C1 segment of cervical spinal cord (tissue), 14 donors: ENCODE measurements at places on chromosomes 3 and 15.

DNA sequence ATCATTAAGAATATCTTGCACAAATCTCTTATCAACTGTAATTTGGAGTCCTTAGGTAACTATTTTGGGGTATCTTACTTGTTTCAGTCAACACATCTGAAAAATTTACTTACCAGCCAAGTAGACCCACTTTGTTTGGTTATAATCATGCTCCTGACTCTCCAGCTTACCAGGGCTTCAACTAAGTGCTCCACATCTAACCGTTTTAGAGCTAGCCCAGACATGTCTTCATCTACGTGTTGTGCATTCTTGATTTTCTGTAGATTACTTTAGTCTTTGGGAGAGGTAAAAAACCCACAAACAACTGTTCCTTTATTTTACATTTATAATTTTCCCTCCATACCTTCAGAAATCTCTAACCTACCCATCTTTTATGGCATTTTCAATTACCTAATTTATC, 17.2 kb downstream of the EAF2 start:
- DNase-seq: no peak

DNA sequence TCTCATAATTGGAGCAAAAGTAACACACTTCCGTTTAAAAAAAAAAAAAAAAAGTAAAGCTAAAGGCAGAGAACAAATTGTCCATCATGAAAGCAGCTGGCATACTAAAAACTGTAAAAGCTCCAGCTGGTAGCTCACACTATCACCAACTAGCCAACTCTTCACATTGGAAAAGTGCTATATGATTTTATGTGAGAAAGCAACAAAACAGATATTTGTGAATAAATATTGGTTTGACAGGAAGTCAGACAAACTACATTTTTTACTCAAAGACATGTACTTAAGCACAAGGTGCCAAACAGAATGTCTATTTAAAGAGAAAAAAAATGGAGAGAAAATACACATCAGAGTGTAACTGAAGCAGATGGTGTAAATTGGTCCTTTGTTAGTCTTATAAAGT, 231.2 kb upstream of the CADM2 start:
- no peak for DNase-seq

- DNase-seq: no peak
Measured at GRCh38 chr3:173748105-173748504, 350.6 kb downstream of the NLGN1 start.

GRCh38 chr3:16633948-16634347, 28.7 kb upstream of the DAZL start:
- DNase-seq: no peak

DNA sequence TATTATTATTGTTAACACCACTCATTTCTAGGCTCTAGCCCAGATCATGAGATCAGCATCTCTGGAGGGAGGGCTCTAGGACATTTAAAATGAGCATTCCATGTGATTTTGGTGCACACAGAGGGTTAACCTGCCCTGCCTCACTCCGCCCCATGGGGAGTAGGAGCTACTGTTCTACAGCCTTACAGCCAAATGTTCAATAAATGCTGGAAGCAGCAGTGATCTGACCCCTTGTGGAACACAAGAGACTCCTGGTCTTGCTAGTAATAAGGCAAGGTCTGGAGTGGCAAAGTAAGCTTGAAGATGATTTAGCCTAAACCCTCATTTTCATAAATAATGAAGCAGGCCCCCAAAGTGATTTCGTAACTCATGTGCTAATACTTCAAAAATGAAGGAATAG, 166.4 kb upstream of the EOMES start:
- DNase-seq: no peak

GRCh38 chr15:46526726-46527110, 891.9 kb downstream of the SQOR start:
- no peak for DNase-seq

GRCh38 chr3:143331350-143331749, 211.8 kb downstream of the CHST2 start:
- DNase-seq: no peak

DNA sequence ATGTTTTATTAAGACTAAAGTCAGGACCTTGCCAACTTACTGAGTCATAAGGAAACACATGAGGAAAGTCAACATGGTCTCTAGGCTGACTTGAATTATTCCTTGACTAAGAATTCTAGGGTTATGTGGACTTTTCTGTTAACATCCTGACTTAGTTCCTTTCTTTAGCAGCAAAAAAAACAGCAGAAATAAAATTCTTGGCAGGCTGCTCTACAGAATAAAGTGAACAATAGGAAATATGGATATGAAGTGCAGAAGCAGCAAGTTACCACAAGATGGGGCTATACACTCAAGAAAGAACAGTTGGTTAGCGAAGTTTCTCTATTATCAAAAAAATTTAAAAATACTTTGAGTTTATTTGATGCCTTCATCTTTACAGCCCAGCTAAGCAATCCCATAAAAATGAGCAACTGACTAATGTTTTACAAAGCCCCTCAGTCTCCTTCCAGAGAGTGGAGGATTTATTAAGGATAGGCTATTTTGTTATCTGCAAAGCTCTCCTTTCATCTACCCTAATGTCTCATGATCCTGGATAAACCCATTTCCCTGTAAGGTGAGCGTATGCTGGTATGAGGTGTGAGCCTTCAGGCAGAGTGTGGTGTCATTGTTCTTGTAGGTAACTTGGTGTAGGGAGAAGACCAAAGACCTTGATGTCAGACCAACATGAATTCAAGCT, 23.1 kb upstream of the MCCC1 start:
- DNase-seq: no peak

- DNase-seq: peak; percentile 72
Measured at GRCh38 chr3:49017971-49018706, at the start of gene DALRD3. Gene DALRD3, minus strand, starts transcription at chr3:49018580. Its CDS starts 16 bp downstream, at chr3:49018564.

GRCh38 chr15:66591322-66591862, 25.6 kb upstream of the LCTL start:
- DNase-seq: no peak

DNA sequence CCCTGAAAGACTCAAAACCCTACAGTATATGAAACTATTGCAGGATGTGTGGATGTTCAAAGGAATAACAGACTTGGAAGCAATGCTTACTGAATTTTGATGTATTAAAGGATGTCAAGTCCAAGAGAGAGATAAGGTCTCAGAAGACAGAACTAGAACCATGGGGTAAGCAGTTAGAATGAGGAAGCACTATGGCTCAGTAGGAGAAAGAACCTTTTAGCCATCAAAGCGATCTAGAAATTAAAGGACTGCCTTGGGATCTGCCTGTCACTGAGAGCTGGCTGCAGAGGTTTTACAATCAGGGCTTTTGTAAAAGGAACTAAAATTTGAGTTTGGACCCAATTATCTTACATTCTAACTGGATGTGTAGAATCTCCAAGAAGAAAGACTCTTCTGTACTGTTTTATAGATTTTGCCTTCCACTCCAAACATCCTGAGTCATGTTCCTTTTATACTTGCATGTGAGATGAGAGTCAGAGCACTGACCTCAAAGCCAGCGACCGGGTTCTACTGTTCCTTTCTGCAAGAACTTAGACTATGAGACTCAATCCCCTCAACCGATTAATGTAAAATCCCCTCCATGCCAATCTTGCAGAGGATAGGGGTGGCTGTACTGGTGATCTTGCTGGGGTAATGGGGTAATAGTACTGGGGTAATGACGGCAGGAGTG, 412.3 kb upstream of the TPRG1 start:
- DNase-seq: no peak

GRCh38 chr15:84731774-84732173, 15.8 kb upstream of the SEC11A start:
- DNase-seq: no peak

- no peak for DNase-seq
Measured at GRCh38 chr15:77837649-77838025, 204.9 kb upstream of the LINGO1 start.

DNA sequence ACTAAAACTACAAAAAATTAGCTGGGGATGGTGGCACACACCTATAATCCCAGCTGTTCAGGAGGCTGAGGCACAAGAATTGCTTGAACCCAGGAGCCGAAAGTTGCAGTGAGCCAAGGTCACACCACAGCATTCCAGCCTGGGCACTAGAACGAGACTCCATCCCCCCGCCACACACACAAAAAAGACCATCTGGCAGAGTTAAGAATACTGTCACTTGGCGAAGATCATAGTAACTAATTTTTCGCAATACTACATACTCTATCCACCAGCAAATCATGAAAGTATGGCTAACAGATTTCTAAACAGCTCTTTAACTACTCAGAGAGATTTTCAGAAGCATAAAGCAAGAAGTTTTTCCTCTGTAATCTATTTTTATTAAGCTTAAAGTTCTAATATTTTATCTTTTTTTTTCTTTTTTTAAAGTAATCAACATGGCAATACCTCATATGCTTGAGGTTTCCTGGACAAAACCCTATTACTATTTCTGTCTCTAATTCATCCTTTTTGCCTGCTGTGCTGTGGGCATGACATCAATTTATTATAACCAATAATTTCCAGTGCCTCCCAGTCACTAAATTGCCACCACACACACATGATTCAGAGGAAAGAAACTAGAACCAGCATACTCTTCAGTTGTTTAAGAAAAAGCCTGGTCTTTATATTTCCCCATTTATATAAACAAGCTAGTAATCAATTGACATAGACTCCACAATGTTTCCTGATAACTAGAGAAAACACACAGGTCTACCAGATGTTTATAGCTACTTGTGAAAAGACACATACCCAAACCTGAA, 46.9 kb downstream of the CHSY1 start:
- no peak for DNase-seq

GRCh38 chr15:78055919-78056713, 21.4 kb downstream of the TBC1D2B start:
- no peak for DNase-seq

- peak; percentile 66 for DNase-seq
Measured at GRCh38 chr3:156826144-156826895, at the start of gene LEKR1. Gene LEKR1, plus strand, starts transcription at chr3:156826353. Its CDS starts 2,977 bp downstream, at chr3:156829330.

DNA sequence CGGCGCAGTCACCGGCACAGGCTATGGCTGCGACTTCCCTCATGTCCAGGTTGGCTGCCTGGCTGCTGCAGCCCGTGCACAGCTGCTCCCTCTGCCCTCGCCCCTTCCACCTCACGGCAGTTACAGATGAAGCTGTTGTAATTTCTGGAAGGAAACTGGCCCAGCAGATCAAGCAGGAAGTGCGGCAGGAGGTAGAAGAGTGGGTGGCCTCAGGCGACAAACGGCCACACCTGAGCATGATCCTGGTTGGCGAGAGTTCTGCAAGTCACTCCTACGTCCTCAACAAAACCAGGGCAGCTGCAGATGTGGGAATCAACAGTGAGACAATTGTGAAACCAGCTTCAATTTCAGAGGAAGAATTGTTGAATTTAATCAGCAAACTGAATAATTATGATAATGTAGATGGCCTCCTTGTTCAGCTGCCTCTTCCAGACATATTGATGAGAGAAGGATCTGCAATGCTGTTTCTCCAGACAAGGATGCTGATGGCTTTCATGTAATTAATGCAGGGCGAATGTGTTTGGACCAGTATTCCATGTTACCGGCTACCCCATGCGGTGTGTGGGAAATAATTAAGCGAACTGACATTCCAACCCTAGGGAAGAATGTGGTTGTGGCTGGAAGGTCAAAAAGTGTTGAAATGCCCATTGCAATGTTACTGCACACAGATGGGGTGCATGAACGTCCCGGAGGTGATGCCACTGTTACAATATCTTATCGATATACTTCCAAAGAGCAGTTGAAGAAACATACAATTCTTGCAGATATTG, 13.2 kb upstream of the GNB4 start:
- DNase-seq: no peak
